ENCODE measurements at places on chromosomes 3 and 15. TPM values are rescaled to one million over a fixed set of nuclear protein-coding genes. Genes with fewer than 3 reads are reported as not detected.

Gene CTDSPL
- total RNA-seq: 30.5 TPM

Gene GALNT15
- 2.0 TPM for total RNA-seq

Gene IGF2BP2
- total RNA-seq: 32.6 TPM

Gene RBP2
- total RNA-seq: not detected

Gene VPS33B
- total RNA-seq: 7.9 TPM

Gene FMN1
- total RNA-seq: 1.6 TPM

Gene CLSTN2
- 3.1 TPM for total RNA-seq

Gene C3orf70
- 4.8 TPM for total RNA-seq

All from muscle of leg (tissue), 16 donors.